Activated CD8-positive, alpha-beta memory T cell treated with anti-CD3 and anti-CD28 coated beads, Interleukin-2, amount 50 U/mL, for 48 hours (primary cell): ENCODE measurements at places on chromosomes 2 and 18.

GRCh38 chr2:204152616-204153015 is 216.1 kb downstream of the ICOS start:
- no peak for DNase-seq

- DNase-seq: peak; percentile 43
Observed at GRCh38 chr2:70851704-70852103, 16.1 kb upstream of the CD207 start.

DNA sequence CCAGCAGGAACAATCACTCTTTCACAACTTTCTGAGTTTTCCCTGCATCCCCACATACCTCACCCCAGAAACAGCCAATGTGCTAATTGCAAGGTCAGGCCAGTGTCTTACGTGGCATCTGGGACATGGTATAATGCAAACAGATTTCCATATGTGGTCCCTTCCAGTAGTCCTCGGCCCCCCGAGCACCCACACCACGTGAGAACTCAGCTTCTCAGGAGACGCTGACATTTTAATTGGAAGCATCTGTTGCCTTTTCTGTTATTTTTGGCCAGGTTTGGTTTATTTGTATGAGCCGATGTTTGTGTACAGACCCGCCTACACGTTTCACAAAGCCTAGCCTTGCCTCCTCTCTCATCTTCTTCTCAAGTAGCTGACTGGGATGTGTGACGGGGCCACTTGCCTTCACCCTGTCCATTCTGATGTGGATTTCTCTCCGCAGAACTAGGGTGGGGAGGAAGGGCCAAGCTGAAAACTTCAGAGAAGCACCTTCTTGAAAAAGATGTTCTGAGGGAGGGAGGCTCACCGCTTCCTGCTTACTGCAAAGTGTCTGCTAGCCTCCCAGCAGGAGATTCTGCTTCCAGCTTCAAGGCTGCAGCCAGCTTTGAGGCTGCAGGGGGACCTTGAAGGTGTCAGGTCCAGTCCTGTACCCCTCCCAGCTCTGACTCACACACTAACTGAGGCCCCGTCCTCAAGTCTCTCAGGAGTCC is 109.6 kb upstream of the SLC14A2 start:
- DNase-seq: no peak

DNA sequence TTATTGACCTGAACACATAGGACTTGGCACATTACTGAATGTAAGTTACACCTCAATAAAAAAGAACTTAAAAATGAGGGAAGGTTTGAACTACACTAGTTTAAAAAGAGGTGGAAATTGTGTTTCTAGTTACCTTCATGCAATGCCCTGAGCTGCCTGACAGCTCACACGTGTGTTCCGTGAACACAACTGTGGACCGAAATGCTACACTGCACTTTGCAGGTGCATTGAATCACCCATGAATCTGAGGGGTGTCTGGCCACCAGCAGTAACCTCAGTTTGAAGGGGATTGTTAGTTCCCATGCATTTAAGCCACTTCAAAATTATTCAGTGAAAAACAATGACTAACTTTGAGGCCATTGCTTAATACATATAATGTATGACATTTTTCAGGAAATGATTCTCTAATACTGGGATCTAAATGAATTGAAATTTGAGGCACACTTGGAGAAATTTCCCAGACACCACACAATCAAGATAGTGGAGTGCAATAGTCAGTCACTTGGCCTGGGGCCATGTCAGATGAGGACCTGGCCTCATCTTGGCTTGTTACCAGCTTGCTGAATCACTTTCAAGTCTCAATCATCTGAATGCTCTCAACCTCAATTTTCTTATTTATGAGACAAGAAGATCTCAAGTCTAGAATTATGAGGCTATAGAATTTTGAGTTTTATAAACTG is 59.3 kb downstream of the MYL12B start:
- DNase-seq: no peak

DNA sequence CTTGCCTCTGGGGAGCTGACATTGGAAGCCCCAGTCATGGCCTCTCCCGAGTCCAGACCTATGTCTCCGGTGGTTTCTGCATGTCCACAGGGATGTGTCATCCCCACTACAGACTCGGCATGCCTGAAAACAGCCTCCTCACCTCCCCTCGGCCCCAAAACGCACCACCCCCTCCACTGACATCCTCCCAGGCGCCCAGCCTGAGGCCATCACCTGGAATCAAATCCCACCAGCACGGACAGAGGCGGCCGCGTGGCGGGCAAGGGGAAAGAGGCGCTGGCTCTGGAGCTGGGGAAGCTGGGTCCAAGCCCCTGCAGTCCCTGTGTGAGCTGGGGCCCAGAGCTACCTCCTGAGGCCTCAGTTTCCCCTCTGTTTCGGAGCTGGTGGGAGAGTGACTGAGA is 69.9 kb upstream of the SMAD7 start:
- DNase-seq: peak; percentile 44

DNA sequence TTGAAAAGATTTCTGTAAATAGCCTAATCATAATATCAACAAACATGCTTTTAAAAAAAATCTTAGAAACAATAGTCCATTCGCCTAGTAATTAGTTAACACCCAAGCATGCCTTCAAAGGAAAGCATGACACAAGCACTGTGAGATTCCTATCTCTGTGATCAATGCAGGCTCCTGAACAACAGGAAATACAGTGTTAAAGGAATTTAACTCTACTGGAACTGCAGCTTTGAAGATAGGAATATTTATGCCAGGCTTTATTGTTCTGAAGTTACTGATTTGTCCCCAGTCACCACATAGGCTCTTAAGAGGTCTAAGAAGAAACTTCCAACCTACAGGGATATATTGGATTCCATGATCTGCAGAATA is 15.4 kb upstream of the FAM124B start:
- DNase-seq: no peak

DNA sequence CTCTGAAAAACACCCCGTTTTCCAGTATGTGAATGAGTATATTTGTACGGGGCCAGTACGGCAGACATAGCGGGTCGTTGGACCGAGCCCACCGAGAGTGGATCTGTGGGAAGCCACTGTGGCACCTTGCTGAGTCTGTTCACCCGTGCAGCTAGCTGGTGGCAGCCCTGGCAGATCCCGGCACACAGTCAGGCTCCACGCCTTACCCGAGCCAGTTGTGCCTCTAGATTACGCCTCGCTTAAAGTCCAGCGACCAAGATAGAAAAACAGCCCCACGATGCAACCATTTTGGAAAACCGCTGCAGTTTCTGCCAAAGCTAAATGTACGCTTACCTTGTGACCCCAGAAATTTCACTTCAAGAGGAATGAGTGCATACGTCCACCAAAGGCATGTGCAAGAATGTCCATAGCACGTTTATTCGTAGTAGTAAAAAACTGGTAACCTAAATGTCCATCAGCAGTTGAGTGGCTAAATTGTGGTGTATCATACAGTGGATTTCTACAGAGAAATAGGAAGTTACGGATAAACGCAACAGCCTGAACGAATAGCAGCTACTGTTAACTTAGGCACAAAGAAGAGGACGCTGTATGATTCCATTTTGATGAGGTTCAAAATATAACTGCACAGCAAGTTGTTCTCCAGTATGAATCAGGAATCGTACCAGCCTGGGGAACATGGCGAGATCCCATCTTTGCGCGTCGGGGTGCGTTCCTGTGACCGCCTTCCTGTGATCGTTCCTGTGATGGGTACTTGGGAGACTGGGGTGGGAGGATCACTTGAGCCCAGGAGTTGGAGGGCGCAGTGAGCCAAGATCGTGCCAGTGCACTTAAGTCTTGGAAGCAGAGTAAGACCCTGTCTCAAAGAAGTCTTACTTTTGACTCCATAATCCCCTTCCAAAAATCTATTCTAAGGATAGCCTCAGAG is 688 bp upstream of the WDR33 start:
- DNase-seq: no peak

- DNase-seq: no peak
Observed at GRCh38 chr18:23283916-23284430, 148.7 kb downstream of the CABLES1 start.

DNA sequence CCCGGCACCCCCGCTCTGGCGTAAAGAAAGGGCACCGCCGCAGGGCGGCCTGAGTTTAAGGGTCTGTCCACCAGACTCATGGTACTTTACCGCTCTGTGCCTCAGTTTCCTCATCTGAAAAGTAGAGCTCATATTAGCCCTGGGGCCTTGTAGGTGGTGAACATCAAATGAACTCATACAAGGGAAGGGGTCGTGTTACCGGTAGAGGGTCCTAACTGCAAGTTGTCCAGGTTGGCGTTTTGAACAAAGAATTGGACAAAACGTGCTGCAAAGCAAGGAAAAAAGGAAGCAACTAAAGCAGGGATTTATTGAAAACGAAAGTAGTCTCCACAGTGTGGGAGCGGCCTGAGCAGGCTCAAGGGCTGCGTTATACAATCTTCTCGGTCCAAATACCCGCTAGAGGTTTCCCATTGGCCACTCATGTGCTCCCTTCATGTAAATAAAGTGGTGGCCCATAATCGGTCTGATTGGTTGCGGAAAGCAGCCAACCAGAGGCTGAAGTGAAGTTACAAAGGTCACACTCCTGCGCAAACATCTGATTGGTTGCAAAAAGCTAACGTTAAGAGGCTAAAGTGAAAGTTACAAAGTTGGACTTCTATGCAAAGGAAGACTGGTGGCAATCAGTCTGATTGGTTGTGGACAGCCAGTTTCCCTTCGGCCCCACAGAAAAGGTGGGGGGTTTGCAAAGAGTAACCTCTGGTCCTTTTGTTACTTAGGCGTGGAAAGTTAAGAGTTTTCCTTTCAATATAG is 80.7 kb upstream of the LDLRAD4 start:
- DNase-seq: peak; percentile 66

DNA sequence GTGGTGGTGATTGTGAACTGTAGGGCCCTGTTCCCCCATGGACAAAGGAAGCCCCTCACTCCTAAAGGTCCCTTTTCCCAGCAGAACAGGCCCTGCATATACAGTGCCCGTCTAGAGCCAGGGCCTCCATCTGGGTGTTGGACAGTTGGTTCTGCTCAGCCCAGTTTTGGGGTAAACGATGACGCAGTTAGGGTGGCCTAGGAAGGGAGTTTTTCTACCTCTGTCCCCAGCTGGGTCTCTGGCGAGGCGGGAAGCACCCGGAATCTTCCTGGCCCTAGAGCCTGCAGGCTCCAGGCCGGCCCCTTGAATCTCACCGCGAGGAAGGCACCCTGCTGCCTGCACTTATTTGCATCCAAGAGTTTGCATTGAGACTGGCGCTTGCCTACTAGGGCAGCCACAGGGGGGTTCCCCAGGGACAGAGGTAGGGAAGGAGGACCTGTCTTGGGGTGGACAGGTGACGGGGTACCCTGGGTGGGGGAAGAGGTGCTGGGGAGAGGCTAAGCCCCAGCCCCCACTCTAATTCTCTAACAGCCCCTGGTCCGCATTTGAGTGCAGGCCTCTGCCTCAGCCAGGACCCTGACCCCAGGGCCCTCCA is 529 bp upstream of the MTA3 start:
- peak; percentile 59 for DNase-seq

DNA sequence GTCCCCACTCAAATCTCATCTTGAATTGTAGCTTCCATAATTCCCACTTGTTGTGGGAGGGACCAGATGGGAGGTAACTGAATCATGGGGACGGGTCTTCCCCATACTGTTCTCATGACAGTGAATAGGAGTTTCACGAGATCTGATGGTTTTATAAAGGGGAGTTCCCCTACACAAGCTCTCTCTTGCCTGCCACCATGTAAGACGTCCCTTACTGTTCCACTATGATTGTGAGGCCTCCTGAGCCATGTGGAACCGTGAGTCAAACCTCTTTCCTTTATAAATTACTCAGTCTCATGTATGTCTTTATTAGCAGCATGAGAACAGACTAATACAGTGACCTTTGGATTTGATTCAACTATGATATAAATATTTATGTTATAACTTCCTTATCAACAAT is 78.0 kb downstream of the CYRIA start:
- DNase-seq: no peak

GRCh38 chr2:12436935-12437561 is 279.7 kb upstream of the TRIB2 start:
- no peak for DNase-seq

DNA sequence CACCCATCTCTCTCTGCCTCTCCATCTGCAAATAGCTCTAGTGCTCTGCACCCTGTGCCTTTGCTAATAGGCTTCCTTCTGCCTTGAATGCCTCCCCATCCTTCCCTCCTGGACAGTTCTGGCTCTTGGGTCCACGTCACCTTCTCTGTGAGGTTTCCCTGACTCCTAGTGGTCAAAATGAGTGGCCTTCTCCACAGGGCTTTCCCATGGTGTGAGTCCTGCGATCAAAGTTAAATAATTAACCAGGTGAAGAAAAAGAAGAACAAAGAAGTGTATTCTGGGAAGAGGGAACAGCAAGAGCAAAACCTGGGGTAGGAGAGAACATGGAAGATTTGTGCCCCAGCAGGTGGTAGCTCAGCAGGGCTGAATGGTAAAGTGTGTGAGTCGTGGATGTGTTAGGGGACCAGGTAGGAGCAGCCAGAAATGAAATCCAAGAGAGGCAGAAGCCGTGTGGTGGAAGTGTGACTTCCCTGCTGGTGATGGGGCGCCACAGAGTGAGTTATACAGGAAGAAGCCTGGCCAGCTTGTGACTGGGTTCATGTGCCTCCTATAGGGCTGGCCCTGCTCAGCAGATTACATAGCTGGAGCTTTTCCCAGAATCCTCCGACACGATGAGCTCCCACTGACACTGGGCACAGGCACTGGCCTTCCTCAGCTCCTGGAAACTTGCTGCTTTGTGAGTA is 93.8 kb upstream of the LDAH start:
- DNase-seq: no peak

DNA sequence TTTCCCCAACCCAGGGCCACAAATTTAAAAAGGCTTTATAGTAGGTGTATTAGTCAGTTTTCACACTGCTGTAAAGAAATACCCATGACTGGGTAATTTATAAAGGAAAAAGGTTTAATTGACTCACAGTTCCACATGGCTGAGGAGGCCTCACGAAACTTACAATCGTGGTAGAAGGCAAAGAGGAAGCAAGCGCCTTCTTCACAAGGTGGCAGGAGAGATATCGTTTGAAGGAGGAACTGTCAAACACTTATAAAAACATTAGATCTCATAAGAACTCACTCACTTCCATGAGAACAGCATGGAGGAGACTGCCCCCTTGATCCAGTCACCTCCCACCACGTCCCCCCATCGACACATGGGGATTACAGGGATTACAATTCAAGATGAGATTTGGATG is 70.4 kb downstream of the FECH start:
- DNase-seq: no peak

GRCh38 chr2:69225933-69226332 is 161.1 kb downstream of the GFPT1 start:
- no peak for DNase-seq

- peak; percentile 77 for DNase-seq
Observed at GRCh38 chr18:69948919-69949537, 1.4 kb upstream of the CD226 start.

DNA sequence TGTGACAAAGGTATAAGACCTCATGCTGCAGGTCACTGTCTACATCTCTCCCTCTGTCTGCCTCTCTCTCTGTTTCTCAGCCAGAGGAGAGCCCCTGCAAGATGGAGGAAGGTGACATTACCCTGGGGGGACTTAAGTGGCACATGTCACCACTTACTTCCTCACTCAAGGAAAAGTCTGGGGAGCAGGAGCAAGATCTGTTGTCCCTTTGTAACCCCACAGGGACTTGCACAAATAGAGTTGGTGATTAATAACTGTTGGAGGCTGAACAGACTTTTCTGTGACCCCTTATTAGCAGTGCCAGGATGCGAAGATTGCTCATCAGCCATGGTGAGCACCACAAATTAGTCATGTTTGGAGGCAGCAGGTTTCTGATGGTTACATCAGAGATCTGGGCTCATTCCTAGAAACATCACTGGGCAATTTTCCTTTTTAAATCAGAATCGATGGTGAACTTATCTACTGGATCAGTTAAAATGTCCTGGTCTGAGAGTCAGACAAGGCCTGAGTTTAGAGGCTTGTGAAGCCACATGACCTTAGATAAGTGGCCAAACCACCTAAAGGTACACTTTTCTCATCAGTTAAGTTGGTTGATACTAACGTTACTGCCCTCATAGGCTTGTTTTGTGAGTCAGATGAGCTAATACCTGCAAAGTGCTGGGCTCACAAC is 81.2 kb upstream of the LTBP1 start:
- DNase-seq: no peak
